ENCODE measurements at places on chromosomes 2 and 18.
A peak's percentile ranks its signal among the peaks of the same experiment; 100 is the strongest.

GRCh38 chr2:9474361-9475057 is at the start of gene IAH1:
TSS of gene IAH1 (plus strand) at chr2:9474551. CDS start at chr2:9474567, 16 bp downstream.
- DNase-seq, result peak; percentile 27

DNA sequence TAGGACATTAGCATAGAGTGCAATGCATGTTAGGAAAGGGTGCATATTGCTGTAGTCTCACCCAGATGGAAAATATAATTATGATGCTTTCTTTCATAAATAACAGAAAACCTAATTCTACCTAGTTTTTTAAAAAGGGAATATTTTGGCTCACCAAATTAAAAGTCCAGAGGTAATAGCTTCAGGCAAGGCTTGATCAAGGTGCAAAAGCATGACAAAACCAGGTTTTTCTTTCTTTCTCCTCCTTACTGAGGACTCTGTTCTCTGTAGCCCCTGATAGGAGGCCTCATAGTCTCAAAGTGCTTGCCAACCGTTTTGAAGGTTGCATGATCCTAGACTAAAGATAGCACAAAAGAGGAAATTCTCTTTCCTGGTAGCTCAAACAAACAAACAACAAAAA is 349.9 kb downstream of the CTNNA2 start:
- DNase-seq, result no peak

DNA sequence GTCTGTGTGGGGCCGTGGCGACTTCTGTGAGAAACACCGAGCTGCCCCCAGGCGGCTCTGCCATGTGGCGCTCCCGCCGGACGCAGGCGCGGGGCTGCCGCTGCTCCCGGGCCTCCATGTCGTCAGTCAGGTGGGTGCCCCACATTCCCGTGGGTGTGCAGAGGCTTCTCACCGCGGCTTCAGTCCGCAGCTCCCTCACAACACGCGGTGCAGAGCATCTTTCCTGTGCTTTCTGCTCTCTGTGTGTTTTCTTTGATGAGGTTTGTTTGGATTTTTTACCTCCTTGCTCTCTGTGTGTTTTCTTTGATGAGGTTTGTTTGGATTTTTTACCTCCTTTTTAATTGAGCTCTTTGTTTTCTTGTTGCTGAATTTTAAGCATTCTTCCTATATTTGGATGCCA is 13.0 kb downstream of the AQP12A start:
- no peak for DNase-seq

- no peak for DNase-seq
Observed at GRCh38 chr2:179410552-179411356, 146.1 kb upstream of the SESTD1 start.

GRCh38 chr2:152046940-152047339 is 51.9 kb downstream of the CACNB4 start:
- DNase-seq, result no peak

DNA sequence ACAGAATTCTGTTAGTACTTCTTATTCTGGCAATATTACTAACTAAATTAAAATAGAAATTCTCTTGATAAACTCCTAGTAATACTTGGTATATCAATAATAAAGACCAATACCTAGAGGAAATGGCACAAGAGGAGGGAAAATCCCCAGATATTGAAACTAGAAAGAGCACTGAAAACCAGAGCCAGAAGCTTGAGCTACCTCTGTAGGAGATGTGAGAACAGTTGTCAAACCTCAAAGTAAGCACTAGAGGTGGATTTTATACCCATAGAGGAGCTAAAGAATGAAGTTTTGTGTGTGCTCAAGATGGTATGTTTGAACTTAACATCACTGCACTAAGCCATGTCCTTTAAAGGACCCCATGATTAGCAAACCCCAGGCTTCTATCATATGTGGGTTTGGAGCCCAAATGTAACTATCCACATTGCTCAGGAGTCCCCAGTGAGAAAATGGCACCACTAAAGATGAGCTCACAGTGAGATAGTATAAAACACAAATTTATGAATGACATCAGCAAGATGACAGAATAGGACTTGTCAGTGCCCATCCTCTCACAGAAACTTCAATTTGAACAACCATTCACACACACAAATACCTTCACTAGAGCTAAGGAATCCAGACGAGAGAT is 122.1 kb downstream of the PKP4 start:
- no peak for DNase-seq

- DNase-seq, result no peak
Observed at GRCh38 chr18:12640881-12641200, 17.1 kb downstream of the SPIRE1 start.

GRCh38 chr2:188993247-188993646 is 19.1 kb downstream of the COL3A1 start:
- DNase-seq, result no peak

DNA sequence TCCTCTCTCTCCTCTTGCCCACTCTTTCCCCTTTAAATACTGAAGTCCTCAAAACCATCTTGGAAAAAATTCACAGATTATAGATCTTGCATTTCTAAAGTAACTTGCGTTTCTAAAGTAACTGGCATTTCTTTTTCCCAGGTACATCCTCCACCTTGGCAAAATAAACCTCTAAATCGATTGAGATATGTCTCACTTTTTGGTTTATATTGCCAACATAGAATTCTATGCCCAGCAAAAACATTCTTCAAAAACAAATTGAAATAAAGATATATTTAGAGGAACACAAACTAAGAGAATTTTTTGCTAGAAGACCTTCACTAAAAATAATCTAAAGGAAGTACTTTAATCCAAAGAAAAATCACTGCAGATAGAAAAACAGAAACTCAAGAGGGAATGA is 122.5 kb upstream of the RBMS1 start:
- no peak for DNase-seq

- DNase-seq, result no peak
Observed at GRCh38 chr2:46381263-46381849, 84.1 kb downstream of the EPAS1 start.

DNA sequence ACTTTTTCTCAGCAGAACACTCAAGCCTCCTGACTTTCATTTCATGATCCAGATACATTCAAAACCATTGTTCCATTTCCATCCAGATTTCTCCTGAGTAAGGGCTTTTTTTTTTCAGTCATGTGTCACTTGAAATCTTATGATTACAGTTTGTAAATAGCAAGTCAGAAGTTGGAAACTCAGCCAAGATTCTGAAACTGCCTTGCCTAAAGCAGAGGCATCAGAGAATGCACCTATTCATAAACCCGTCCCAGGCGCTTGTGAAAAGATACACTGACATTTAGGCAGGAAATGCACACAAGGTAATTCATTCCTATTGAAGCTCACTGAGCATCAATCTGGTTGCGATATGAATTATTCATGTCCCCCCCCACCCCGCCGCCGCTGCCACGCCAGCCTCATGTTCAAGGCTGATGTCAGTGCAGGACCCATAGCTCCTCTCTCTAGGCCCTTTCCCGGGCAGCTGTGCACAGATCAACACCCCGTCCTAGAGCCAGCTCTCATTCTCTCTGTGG is 30.4 kb upstream of the MGAT4A start:
- DNase-seq, result peak; percentile 68

DNA sequence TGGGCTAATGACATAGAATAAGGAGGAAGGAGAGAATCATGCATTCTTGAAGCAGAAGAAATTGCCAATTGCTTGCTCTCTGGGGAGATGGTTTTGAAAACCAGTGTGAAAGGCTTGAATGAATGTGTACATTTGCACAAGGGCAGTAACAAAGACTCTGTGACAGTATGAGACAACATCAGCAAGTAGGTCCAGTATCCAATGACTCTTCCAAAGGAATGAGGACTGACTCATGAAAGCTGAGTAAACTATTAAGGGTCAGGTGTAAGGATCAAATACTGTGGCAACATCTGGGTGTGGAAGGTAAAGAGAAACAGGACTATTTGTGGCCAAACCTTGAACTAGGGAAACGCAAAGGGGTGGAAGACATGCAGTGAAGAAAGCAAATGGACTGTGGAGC is 886.0 kb upstream of the CHAC2 start:
- DNase-seq, result no peak

GRCh38 chr2:28049416-28049815 is 158.9 kb downstream of the BABAM2 start:
- DNase-seq, result no peak

GRCh38 chr18:54957296-54957832 is 1.9 kb downstream of the CCDC68 start:
- DNase-seq, result no peak

- DNase-seq, result no peak
Observed at GRCh38 chr2:60029566-60029883, 523.9 kb downstream of the BCL11A start.

- no peak for DNase-seq
Observed at GRCh38 chr2:36455788-36456187, 100.2 kb downstream of the CRIM1 start.

GRCh38 chr2:1300284-1300683 is 113.0 kb upstream of the TPO start:
- DNase-seq, result no peak

DNA sequence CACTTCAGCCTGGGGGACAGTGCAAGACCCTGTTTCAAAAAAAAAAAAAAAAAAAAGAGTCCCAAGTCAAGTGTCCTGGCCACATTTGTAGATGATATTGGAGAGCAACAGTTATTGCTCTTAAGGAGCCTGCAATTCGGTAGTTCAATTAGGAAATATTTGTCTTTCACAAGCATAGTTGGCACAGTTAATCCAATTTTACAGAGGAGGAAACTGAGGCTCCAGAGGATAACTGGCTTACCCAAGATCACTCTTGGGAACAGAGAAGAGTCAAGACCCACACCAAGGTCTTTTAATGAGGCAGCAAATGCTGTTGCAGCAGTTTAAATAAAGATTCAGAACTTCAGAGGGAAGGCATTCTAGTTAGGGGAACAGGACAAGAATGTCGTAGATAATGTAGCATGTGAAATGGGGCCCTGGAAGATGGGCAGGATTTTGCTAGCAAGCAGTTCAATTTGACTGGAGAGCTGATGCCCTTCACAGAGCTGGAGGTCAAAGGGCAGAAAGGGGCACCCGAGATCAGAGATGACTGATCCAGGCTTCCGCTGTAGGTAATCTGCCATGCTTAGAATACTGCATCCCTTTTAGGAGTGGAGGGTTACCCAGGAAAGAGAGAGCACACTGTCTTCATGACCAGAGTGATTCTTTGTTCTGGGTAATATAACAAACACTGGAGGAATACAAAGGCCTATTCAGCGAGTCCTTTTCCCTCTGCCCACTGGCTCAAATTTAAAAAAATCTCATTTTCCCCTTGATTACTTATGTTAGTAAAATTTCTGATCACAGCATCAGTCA is 3.0 kb downstream of the NPC1 start:
- DNase-seq, result no peak

DNA sequence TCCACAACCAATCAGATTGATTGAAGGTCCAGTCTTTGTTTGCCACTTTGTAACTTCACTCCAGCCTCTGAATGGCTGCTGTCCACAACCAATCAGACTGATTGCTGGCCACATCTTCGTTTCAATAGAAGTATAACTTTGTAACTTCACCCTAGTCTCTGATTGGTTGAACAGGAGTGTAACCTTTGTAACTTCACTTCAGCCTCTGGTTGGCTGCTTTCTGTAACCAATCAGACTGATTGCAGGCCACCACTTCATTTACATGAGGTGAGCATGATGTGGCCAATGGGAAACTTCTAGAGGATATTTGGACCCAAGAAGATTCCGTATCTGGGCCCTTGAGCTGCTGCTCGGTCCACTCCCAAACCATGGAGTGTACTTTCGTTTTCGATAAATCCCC is 16.9 kb upstream of the ALPP start:
- no peak for DNase-seq

DNA sequence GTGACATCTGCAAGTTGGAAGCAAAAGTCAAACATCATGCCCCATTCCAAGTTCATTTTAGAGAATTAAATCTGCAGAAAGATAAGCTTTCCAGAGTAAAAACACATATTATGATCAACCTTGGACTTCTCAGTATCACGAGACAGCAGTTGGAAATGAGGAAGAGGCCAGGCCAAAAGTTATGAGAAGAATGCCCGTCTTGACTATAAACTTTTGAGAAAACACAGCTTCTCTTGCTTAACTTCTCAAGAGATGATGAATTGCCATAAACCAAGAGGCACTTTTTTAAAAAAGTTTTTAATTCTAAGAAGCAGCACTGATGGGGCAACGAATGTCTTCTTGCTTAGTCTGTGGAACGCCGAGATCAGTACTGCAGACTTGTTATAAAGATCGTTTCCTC is 52.6 kb upstream of the NFU1 start:
- no peak for DNase-seq

GRCh38 chr18:52236131-52236530 is 103.9 kb upstream of the DCC start:
- no peak for DNase-seq

DNA sequence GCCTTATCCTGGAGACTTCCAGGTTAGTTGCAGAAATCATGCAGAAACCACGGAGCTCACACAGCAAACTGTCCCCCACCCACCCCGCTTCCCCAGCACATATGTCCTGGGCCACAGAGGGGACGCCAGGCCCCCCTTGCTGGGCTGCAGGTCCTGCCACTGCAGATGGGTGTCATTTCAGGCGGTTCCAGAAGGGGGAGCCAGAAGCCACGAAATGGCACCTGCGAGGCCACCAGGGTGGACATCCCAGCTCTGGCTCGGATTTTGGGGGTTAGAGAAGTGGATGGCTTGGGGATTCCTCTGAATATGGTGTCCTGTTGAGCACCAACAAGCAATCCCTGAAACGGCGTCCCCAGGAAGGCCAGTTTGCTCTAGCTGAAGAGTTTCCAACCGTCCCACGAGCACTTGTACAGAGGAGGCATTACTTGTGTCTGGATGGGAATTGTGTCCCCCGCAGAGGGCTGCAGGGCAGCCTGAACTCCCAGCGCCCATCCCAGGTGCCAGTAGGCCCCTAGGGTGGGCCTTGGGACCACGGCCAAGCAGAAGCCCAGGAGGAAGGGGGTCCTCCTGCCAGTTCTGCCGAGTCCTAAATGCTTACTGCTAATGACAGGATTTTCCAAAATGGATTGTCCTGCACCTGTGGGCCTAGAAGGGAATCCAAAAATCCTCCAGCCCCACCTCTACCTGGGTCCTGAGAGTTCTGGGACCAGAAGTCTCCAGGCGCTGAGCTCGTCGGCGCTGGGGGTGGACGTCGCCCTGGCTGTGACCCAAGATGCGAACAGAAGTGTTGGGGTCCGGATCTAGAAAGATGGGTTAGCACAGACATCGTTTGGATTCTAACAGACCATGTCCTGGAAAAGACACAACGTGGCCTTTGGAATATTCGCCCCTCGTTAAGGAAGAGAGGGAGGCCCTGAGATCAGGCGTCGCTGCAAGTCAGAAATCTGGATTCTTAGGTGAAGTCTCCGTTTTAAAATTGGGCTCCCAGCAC is 14.6 kb upstream of the NFATC1 start:
- peak; percentile 79 for DNase-seq

GRCh38 chr18:3319399-3319798 is 57.5 kb downstream of the MYL12B start:
- DNase-seq, result no peak

GRCh38 chr2:105712981-105713596 is 31.6 kb upstream of the NCK2 start:
- no peak for DNase-seq

DNA sequence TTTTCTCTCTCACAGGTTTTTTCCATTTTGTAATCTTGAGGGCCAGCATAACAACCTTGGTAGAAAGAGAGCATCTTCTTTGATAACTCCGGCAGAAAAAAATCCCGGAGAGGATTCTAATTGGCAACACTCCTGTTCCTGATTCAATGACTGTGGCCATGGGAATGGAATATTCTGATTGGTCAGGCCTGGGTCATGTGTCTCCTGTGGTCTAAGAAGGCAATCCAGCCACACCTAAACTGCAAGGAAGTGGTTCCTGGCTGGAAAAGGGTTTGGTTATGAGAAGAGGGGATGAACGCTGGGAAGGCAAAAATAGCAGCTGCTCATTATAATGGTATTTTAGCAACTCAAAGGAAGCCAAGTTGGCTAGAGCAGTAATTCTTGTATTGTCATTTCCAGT is 24.8 kb upstream of the ZNF638 start:
- no peak for DNase-seq

- DNase-seq, result no peak
Observed at GRCh38 chr18:13377496-13377895, 158.9 kb downstream of the LDLRAD4 start.

GRCh38 chr2:190470256-190470826 is 62.2 kb downstream of the MFSD6 start:
- DNase-seq, result no peak

Data from stimulated activated CD4-positive, alpha-beta T cell treated with anti-CD3 and anti-CD28 coated beads, Interleukin-12 subunit alpha, Interleukin-12 subunit beta, amount 100 ng/mL, for 24 hours (primary cell).